ENCODE measurements at places on chromosomes 4 and X.

DNA sequence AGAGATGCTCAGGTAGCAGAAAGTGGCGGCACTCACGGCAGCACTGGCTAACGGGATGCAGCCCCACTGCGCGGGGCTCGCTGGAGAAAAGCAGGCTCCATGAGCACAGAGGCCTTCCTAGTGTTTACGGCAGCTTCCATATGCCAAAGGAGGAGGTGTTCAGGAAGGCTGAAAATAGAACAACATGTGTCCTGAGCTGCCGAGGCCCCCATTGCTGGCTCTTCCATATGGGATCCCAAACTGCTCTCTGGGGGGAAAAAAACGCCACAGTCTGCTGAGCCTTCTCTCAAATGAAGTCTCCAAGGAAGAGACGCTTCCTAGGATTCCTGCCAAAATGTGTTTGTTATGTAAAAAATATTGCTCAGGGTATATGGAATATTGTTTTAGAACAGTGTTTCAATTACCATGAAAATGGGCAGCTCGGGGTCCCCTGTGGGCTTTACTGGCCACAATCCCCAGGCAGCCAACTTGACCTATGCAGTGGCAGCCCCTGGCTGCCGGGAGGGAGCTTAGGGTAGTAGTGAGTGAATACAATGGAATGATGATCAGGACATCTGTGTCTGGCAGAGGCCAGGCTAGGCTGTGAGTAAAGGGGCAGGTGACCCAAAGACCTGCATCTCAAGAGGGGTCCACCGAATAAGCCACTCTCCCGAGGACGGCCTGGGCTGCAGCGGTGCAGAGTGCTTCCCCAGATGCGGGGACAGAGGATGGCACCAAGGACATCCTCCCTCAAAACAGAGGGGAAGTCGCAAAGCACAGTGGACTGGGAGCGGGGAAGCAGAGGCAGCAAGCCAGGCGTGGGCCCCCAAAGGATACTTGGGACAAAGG, 170.1 kb downstream of the AFAP1 start:
- no peak for DNase-seq

DNA sequence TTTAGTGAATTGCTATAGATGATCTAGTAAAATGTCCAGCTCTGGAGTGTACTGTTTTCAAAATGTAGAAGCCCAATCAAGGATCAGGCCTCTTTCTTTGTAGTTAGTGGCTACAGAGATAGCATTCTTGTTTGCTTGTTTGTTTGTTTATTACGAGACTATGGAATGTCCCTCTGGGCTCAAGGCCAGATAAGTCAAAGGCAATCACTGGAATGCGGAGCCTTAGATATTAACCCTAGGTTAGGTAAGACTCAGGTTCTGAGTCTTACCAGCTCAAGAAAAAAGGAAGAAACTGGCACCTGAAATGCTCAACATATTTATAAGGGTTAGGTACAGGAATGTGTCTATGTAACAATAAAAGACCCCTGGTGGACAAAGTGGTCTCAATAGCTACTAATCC, 261.5 kb downstream of the SLC7A11 start:
- DNase-seq, result no peak

DNA sequence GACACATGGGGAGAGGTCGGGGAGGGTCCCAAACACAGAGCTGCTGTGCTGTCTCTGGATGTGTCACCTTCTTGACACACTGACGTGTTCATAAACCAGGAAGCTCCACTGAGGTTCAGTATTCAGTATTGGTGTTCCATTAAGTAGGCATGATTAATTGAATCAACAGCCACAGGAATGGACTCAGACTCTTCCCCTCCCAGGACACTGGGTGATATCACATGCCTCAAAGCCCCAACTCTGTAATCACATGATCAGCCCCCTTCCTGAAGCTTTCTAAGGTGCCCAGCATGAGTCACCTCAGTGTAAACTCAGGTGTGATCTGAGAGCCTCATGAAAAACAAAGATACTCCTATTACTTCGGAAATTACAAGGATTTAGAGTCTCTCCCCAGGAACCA, 21.1 kb upstream of the HNRNPD start:
- DNase-seq, result no peak

- no peak for DNase-seq
These were observed 40.4 kb upstream of the PGK1 start for GRCh38 chrX:78063687-78064086.

GRCh38 chr4:173325007-173325736, 9.0 kb downstream of the HMGB2 start:
- DNase-seq, result no peak
